ENCODE measurements at places on chromosomes 4 and X.

GRCh38 chrX:129115104-129115503, 408.2 kb downstream of the SMARCA1 start:
- peak; percentile 66 for DNase-seq

DNA sequence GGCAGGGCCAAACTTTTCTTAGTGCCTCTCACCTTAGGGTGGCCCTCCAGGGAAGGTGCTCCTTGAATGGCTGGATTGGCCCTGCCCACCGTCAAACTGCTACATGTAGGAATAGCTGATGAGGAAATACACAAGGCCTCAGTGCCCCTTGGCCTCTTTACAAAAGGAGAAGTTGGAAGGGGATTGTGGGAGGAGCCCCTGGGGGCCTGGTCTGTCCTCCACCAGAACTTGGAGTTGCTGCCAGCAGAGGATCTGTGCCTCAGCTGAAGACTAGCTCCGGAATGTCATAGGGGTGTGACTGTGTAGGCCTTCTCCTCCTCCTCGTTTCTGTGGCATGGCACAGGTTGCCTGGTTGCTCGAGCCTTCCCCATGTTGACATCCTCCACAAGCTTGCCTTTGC, 142.7 kb downstream of the AMMECR1 start:
- DNase-seq, result no peak

DNA sequence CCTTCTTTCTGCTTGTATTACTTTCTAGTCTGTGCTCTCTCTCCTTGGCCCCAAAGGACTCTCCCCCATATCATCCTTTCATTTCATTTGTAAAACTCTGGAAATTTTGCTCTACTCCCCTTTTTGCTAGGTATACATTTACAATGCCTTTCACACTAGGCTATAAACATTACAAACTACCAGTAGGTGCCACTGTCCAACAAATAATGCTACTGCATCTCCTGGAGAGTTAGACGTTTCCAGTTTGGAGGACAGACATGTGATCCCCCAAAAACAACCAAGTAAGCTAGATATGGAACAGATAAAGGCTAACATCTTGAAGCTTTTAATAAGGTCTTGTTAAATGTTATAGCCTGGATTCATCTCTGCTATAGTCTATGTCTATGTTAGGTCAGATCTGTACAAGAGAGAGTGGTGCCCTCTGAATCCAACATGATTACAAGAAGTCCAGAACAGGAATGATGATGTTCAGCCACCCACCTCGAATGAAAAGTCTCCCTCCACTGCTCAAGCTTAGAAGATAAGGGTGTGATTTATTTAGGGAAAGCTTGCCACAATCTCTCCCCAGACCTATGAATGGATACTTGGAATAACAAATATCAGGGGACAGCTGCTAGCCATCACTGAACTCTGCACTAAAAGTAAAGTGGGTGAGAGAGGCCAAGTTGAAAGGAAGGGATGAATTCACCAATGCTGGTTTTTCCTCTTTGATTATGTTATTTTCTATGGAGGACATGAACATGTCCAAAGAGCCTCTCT, 14.3 kb downstream of the CBR4 start:
- no peak for DNase-seq

DNA sequence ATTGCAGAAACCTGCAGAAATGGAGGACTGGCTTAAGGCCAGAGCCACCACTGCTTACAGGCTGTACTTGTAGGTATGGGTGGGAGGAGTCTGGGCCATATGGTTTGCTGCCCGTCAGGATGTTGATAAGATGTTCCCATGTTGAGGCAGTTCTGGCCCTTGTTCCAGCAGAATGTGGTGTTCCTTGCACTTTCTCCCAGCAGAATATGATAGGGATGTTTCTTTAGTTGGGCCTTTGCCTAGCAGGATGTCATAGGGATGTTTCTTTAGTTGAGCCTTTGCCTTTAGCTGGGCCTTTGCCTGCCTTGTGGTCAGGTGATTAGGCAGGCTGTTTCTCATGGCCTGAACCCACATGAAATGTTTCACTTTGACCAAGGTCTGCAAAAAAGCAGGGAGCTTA, 139.1 kb upstream of the PAQR3 start:
- no peak for DNase-seq

DNA sequence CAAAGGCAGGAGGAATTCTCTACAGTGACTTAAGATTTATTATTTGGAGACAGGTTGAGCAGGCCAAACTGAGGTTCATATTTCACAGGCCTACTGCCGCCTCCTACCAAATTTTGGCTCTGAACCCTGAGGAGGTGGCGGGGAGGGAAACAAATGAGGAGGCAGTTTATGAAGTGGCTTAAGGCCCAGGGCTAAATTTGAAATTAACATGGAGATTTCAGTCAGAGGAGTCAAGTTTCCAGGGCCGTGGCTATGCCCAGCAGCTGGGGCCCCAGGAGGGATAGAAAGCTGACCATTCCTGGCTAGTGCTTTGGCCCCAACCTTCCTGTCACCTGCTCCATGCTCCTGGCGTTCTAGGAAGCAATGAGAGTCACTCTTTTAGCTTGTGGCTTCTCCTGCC, 73.4 kb upstream of the ARHGAP36 start:
- DNase-seq, result no peak

DNA sequence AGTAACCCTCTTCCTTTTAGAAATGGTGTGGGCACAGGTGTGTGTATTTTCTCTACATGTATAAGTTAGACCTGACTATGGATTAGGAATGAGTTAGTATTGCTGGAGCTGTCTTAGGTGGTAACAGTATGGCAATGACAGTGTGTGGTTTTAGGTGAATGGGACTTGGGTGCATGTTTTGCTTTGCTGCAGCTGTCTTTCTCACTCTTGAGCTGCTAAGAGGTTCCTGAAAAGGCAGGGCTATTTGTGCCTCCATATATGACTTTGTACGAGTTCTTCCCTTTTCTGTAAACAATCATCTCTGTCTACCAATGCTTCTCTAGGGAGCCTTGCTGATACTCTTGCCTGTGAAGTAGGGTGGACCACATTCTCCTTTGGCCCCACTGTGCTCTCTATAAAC, 234.8 kb upstream of the HHIP start:
- DNase-seq, result no peak

GRCh38 chr4:148159793-148160192, 282.4 kb downstream of the NR3C2 start:
- no peak for DNase-seq

- peak; percentile 88 for DNase-seq
Observed at GRCh38 chrX:103831803-103832544, at the start of gene RAB9B. RAB9B (minus strand) TSS chrX:103832257; CDS start chrX:103825784, 6,473 bp downstream.

GRCh38 chrX:150954951-150955350, 28.2 kb upstream of the HMGB3 start:
- no peak for DNase-seq

- DNase-seq, result no peak
Observed at GRCh38 chr4:108867476-108867875, 104.6 kb upstream of the ETNPPL start.

DNA sequence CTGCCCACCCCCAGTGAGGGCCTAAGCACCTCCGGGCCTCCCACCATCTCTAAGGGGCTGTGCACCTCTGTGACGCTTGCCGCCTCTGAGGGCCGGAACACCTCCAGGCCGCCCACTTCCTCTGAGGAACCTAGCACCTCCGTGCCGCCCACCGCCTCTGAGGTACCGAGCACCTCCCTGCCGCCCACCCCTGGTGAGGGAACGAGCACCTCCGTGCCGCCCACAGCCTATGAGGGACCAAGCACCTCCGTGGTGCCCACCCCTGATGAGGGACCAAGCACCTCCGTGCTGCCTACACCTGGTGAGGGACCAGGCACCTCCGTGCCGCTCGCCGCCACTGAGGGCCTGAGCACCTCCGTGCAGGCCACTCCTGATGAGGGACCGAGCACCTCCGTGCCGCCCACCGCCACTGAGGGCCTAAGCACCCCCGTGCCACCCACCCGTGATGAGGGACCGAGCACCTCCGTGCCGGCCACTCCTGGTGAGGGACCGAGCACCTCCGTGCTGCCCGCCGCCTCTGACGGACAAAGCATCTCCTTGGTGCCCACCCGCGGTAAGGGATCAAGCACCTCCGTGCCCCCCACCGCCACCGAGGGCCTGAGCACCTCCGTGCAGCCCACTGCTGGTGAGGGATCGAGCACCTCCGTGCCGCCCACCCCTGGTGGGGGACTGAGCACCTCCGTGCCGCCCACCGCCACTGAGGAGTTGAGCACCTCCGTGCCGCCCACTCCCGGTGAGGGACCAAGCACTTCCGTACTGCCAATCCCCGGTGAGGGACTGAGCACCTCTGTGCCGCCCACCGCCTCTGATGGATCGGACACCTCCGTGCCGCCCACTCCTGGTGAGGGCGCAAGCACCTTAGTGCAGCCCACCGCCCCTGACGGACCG, 977 bp downstream of the MAGEE1 start:
- peak; percentile 44 for DNase-seq

DNA sequence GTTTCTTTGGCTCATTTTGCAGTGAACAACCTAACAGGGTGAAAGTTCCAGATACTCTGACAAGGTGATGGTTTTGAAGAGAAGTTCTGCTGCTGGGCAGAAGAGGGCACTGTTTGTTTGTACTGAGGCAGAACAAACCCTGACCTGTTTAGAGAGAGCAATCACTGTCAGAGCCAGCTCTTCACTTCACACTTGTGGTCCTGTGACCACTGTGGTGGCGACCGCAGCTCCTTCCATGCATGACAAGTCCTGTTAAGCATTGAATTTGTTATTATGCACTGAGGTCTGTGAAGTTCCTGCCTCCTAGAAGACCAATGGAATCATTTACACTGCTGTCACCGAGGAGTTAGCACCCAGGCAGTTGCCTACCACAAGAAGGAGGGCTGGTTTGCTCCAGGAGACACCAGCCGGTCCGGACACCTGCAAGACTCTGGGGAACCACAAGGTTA, 86.6 kb downstream of the ZNF330 start:
- peak; percentile 63 for DNase-seq

- DNase-seq, result no peak
Observed at GRCh38 chr4:23956601-23957364, 66.9 kb upstream of the PPARGC1A start.

DNA sequence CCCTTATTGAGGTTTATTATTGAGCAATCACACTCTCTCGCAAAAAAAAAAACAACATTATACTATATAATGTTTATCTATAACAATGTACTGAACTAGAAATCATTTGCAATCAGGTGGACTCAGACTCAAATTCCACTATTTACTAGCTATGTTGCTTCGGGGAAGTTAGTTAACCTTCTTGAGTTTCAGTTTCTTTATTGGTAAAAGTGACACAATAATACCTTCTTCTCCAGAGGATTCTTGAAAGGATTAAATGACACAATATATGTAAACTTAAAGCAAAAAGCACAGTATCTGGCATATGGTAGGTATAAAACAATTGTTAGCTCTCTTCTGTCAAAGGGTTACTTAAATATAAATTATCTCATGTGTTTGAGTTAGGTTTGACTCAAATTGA, 31.5 kb upstream of the HDAC8 start:
- no peak for DNase-seq

GRCh38 chr4:25842229-25842845, 20.5 kb downstream of the SEL1L3 start:
- DNase-seq, result no peak

DNA sequence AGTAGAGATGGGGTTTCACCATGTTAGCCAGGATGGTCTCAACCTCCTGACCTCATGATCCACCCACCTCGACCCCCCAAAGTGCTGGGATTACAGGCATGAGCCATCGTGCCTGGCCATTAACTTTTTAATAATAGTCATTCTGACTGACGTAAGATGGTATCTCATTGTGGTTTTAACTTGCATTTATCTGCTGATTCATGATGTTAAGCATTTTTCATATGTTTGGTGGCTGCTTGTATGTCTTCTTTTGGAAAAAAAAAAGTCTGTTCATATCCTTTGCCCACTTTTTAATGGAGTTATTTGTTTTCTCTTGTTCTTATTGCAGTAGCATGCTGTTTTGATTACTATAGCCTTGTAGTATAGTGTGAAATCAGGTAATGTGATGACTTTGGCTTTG, 45.8 kb downstream of the ANXA10 start:
- no peak for DNase-seq

GRCh38 chr4:185546335-185546734, 11.0 kb upstream of the PDLIM3 start:
- no peak for DNase-seq

DNA sequence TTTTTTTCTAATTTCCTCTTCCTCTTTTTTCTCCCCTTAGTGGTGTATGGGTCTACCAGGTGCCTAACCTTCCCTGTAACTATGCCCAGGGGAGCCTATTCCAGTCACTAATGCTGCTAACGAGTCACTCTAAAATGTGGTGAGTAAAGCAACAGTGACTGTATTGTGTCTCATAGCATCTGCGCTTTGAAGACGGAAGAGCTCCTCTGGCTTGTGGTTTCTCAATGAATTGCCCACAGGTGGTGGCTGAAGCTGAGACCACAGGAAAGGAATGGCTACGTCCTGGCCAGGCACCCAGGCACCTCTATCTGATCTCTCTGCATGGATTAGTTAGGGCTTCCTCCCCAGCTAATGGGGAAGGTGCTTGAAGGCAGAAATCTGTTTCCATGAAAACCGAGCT, 763.5 kb upstream of the FRG1 start:
- DNase-seq, result no peak

DNA sequence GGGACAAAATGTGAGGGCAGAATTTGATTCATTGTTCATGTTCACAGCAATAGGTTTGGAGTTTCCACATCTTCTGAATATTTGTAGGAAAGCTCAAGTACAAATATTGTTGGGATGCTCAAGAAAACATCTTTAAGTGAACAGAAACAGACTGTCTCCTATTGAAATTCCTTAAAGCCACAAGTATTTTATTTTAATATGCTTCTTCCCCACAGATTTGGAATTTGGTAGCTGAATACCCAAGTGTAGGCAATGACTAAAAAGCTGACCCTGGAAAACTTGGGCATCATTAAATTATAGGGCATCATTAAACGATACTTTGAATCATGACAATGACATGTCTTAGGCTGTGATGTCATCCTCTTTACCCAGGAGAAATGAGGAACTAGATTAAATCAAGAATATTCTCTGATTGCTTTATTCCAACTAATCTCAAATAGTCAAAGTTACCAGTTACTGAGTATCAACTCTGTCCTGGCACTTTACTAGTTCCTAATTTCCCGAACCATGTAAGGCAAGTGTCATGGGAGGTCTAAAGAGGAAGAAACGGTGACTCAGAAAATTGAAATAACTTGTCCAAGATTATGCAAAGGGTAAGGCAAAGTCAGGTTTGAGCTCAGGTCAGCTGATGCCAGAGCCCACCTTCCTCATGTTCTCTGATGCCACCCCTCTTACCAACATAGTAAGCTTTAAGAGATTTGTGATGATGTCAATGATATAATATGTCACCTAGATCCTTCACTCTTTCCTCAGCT, 223.1 kb upstream of the LEF1 start:
- no peak for DNase-seq

- no peak for DNase-seq
Observed at GRCh38 chrX:106069048-106069447, 30.5 kb upstream of the SERPINA7 start.

DNA sequence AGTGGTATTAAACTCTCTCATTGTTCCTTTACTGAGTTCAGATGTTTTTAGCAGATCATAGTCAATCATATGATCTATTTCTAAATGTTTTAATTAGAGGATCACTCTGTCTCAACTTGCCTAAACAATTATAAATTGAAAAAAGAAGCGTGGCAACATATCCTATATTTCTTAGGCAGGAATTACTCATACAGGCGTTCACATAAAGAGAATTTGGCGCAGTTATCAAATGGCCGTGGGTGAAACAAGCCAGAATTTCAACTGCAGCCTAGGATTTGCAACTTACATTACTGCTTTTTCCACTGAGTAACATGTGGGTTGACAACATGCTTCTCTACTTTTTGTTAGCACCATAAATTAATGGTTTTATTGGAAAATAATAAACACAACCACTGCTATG, 141.3 kb downstream of the CPE start:
- DNase-seq, result no peak

GRCh38 chr4:81634766-81635549, 163.3 kb upstream of the RASGEF1B start:
- DNase-seq, result no peak
